Esophagus muscularis mucosa (tissue), 4 donors: ENCODE measurements at places on chromosomes 6 and 20.
A peak's percentile ranks its signal among the peaks of the same experiment; 100 is the strongest.

DNA sequence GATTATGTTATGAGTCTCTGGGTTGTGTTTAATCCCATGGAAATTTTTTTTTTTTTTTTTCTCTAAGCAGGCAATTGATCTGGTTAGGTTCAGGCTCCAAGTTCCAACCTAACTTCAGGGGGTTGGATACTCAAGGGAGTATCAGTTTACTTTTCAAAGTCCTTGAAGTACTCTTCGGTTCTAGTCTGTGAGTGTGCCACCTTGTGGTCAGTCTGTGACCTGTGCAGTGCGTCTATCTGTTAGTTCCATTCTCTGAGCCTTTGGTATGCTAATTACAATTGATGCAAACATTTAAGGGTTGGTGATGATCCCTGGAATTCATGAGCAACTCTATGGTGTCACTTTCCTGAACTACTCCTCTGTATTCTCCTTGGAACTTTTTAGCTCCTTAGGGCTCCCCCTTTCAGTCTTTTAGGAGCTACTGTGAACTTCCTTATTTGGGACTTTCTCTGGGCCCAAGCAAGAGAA is 342.0 kb downstream of the SOX4 start:
- no peak for DNase-seq

- DNase-seq, result no peak
These were observed 11.2 kb downstream of the SLC35A1 start for GRCh38 chr6:87483929-87484328.

DNA sequence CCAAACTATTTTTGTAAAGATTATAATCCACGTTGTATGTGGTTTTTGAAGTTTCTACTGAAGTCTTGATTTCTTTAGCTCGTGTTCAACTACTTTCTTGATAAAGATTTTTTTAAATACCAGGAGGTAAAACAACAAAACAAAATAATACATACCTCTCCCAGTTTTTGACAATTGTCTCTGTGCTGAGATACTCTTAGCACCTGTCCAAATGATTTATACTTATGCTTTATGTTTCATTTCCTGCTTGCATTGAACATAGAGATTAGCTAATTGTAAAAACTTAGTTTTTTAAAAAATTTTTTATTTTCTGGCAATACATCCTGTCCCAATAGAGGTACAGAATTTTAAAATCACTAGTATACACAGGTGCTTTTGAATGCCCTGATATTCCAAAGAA is 506.9 kb upstream of the ADGRB3 start:
- no peak for DNase-seq

- no peak for DNase-seq
These were observed 87.4 kb downstream of the CD24 start for GRCh38 chr6:106886922-106887797.

- no peak for DNase-seq
These were observed 166.1 kb upstream of the OLIG3 start for GRCh38 chr6:137660296-137660731.

DNA sequence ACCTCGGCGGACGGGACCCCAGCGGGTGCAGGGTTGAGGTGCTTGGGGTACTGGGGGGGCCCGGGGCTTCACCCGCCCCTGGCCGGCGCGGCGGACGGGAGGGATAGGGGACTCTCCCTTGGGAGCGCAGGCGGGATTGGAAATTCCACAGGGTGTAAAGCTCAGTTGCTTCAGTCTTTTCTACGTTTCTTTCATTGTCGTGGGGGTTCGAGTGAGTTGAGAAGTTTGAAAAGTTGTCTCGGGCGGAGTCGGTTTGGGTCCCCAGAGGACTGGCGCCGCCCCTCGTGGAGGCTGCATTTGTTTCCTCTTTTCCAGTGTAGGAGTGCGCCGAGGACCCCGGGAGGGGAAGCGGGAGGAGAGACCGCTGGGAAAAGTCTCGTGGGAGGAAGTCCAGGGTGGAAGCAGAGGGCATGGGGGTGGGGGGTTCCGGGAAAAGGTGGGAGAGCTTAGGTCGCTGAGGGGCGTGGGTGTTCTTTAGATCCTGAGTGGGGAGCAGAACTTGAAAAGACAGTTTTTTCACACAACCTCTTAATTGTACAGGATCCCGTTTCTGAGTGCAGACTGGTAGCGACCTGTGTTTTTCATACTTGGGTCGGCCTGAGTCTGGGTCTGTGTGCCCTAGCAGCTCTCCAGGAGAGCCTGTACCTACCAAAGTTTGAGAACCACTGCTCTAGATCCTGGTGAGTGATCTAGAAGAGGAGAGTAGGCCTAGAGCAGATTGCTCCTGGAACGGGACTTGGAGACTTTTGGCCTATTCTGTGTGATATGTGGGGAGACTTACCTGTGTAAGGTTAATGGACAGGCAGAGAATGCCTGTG is 495 bp downstream of the FAM83B start:
- DNase-seq, result no peak

DNA sequence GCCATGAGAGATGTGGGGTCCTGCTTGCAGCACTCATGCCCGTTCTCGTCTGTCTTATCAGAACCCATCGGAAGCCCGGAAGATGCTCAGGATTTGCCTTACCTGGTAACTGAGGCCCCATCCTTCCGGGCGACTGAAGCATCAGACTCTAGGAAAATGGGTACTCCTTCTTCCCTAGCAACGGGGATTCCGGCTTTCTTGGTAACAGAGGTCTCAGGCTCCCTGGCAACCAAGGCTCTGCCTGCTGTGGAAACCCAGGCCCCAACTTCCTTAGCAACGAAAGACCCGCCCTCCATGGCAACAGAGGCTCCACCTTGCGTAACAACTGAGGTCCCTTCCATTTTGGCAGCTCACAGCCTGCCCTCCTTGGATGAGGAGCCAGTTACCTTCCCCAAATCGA is 8.3 kb downstream of the PI16 start:
- peak; percentile 95 for DNase-seq

DNA sequence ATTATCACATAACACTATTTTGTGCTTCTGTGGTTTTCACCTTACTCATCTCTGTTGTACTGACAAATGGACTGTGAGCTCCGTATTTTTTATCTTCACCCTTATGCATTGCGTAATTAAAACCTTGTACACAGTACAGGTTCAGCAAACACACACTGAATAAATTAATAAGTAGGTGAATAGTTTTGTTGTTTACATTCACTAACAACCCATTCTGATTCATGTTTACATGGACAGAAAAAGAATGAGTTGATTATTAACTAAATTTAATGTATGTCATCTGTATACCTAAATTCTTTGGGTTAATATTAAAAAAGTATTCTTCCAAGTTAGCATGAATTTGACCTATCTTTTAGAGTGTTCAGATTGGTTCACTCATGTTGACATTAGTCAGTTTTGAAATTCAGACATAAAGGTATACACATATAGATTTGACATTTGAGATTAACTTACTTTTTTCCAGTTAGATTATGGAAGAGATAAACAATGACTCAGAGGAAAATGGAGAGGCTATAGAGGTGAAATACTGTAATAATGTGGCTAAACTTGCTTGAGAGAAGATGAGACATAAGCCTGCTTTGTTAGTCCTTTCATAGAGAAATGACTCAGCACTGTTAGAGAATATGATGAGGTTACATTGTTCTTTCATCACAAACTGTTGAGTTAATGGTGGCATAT is 541.7 kb upstream of the FLRT3 start:
- DNase-seq, result no peak

- DNase-seq, result no peak
These were observed 19.6 kb upstream of the ABT1 start for GRCh38 chr6:26576929-26577719.

- DNase-seq, result no peak
These were observed 256.4 kb downstream of the TMEM242 start for GRCh38 chr6:157066781-157067491.

GRCh38 chr6:106244931-106245330 is 80.6 kb downstream of the ATG5 start:
- DNase-seq, result no peak

DNA sequence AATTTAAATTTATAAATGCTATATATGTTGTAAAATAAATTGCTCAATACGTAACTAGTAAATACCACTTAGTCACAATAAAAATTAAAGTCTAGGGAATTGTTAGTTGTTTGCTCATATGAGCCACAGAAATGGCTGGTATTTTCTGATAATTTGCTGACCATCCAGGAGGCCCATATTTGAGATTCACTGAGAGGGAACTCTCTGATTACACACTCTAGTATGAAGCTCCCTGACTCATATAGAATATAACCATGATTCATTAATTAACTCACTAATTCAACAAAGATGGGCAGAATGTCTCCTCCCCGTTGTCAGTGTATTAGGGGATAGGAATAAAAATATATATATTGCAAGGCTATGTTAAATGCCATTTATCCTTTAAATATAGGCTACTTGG is 46.6 kb upstream of the TMEM30A start:
- no peak for DNase-seq

DNA sequence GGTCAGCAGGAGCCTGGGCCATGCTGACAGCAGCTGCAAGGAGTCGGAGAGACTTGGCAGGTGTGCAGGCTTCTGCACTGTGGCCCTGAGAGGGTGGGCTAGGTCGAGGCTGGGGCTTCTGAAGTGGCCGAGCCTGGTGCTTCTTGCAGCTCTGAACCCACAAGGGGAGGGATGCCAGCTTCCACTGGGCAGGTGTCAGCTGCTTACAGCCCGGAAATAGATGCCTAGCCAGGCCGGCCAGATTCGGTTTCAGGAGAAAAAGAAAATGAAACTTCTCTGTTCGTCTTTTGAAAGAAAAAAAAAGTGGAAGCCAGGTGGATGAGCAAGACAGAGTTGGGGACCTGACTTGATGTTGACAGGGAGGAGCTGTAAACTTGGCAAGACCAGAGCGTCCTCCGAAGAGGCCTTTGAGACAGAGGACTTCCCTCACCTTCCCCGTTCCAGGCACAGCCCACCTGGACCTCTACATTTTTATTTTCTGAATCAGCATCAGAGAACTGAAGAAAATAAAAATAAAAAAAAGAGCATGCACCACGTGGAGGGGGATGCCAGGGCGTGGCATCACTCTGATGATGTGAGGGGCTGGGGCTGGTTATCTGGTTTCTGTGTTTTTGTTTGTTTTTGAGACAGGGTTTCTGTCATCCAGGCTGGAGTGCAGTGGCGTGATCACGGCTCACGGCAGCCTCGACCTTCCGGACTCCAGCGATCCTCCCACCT is at the start of gene ZBP1:
Gene ZBP1, minus strand, starts transcription at position 153 of the 717 bp plus-strand sequence. Its CDS starts 131 bp downstream, at position 22.
- no peak for DNase-seq

GRCh38 chr6:33589731-33590530 is 9.9 kb upstream of the BAK1 start:
- no peak for DNase-seq
